ENCODE measurements at places on chromosomes 1 and 21.

- no peak for DNase-seq
These were observed 3.0 kb downstream of the PAXBP1 start for GRCh38 chr21:32768530-32768929.

DNA sequence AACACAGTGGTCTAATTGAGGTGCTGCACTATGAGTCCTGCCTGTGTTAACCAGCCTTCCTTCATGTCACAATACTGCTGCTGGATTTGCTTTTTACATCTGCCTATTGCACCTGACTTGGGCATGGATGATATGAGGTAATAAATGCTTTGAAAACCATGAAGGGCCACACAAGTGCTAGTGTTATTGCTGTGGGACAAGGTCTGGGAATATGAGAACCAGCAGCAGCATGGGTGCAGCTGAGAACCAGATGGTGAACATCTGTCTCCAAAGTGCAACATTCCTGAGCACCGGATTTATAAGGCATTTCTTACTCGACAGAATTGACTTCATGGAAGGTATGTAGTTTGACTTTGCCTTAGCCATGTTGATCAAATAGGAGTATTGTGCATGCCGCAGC, 16.6 kb downstream of the TRIM45 start:
- DNase-seq = no peak

- DNase-seq = no peak
These were observed 2.0 kb downstream of the HPDL start for GRCh38 chr1:45328680-45329079.

DNA sequence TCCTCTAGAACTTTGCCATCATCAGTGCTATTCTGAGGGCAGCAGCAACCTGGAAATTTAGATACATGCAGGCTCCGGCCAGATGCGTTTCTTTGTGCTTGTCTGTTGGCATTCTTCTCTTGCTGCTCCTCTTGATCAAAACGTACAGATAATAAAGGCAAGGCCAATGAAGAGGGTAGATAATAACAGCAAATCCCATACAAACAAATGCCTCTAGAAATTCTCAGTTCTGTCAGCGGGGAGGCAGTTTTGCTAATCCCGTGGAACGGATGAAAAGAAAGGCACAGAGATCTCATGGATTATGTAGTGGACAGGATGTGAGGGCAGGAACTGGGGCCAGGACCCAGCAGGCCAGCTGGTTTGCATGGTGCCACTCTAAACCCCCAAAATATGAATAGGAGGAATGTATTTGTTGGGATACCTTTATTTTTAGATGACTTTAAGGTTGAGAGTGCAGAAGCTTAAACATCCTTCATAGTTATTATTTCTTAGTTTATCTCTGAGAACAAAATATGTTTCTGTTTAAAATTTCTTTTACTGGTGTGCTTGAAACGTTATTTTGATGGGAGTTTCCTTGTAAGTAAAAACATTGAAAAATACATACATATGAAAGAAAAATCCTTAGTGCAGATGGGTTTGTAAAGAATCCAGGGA, 1.5 kb downstream of the ITSN1 start:
- DNase-seq = no peak

DNA sequence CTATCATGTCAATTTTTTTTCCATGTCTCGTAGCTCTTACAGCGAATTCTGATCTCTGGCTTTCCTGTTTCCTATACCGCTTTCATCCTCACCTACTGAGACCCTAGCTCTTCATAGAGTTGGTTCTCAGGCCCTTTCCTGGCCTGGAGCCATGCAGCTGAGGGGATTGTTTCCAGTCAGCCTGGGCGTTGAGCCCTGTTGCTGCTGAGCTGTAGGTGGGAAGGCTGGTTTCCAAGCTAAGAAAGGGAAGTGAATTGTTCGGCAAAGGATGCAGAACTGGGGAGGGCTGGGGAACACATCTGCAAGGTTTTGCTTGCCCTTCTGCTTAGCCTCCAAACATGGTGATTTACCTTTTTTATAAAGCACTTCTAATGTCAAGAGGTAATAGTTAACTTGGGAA, 41.5 kb downstream of the SPATA46 start:
- DNase-seq = no peak
